CD14-positive monocyte (primary cell): ENCODE measurements at places on chromosomes 7 and 10.
A peak's percentile ranks its signal among the peaks of the same experiment; 100 is the strongest.

GRCh38 chr7:68015122-68015977 lies 1018.7 kb downstream of the TYW1 start:
- DNase-seq: no peak

DNA sequence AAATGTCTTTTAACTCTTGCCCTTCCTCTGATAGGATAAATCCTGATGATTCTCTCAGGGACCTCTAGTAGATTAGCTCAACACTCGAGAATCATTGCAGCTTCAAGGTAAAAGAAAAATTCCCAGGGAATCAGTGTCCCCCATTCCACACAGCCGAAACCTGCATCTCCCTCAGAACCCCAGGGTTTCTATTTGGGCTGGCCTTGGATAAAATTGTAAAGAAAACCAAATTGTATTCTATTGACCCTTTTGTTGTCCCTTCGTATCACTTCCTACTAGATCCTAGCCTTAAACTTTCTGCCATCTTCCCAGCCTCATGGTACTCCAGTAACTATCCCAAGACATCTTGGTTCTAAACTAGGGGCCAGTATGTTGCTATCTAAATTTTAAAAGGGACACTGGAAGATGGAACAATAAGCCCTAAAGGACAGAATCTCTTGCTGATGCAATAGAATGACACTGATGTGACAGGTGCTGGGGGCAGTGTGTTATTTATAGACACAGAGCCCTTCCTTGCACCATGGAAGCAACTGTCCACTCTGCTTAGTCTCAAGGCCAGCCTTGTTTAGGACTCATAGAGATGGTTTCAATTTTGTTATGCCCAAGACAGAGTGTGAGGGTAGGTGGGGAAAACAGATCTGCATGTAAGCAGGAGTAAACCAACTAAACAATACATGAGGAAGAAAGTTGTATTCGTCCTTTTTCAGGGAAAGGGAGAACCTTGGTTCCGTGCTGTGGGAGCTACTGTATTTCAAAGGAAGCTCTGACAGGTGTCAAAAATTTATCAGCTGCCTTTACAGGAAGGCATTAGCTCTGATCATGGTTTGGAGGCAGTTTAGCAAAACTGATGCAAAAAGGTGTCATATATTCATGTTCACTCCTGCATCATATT lies 7.6 kb downstream of the ASB15 start:
- no peak for DNase-seq

DNA sequence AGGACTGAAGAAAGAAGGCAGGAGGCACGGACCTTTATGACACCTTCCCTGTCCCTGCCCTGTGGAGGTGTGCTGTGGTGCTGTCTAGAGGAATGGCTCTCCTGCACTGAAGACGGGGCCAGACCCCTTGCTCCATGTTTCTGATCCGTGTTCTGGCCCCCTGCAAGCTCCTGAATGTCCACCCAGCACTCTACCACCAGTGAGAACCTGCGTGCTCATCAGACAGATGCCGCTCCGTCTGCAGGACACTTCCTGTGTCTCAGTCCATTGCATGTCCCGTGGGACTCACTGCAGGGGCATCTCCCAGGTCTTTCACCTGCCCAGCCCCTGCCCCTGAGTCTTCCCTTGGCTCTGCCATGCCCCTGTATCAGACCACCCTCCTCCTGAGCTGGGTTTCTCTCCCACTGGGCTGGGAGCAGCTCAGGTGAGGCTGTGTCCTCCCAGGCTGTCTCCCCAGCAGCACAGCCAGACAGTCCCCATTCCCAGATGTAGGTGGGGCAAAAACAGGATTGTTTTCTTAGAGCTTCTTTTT lies 278.3 kb upstream of the ZNF32 start:
- DNase-seq: no peak

DNA sequence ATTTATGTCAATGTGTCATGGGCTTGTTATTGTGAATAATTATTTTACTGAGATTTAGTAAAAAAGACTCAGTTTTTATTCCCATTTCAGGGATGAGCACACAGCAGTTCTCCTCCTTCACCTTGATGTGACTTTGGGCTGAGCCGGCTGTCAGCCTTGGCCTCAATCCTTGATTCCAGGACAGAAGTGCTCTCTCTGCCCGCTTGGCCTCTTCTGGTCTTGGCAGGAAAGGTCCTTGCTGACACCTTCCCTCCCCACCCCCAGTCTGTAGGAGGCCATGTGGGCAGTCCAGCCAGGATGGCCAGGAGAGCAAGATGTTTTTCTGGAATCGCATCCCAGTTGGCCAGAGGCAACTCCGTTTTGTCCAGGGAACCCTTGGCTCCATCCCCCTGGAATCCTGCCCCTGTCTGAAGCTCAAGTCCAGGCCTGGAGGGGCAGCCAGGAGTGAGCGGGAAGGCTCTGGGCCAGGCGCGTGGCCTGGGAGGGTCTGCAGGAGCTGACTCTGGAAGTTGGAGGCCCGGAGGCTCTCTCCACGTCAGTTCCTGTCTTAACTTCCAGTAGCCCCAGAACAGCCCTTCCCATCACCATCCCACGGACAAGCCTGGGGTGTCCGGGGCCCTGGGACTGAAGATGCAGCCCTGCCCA lies 100.9 kb downstream of the PDGFA start:
- DNase-seq: no peak

GRCh38 chr10:15740261-15740660 lies 20.5 kb upstream of the ITGA8 start:
- no peak for DNase-seq

GRCh38 chr7:156058248-156058647 lies 246.0 kb upstream of the SHH start:
- no peak for DNase-seq

- DNase-seq: no peak
Measured at GRCh38 chr7:132930881-132931280, 151.0 kb downstream of the CHCHD3 start.

- DNase-seq: no peak
Measured at GRCh38 chr10:92737484-92737883, 47.7 kb downstream of the HHEX start.

DNA sequence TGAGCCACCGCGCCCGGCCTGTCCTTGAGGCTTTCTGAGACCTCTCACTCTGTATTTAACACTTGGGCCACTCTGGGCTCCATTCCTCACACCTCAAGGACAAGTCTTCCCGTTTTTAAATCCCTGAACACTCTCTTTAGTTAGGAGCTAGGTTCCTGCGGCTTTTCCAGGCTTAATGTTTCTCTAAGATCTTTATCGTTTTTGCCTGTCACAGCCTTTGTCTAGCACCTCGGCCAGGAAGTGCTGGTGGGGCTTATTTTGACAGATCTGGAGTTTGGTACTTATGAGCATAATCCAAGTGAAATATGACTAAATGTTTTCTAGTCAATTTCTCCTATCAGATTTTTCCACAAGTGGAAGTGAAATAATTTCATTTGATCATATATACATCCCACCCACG lies 186.6 kb downstream of the DPY19L1 start:
- no peak for DNase-seq

DNA sequence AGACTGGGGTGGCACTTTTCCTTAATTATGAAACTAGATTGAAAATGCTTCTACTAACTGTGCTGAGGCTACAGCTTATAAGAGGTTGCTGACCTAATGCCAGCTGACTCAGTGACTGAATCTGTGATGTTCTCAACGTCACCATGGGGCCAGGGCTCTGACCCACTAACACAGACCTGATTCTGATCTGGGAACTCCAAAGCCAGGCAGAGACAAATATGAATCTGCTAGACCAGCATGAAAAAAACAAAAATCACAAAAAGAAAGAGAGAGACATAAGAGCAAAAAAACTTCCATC lies 16.1 kb downstream of the USP6NL start:
- DNase-seq: no peak

DNA sequence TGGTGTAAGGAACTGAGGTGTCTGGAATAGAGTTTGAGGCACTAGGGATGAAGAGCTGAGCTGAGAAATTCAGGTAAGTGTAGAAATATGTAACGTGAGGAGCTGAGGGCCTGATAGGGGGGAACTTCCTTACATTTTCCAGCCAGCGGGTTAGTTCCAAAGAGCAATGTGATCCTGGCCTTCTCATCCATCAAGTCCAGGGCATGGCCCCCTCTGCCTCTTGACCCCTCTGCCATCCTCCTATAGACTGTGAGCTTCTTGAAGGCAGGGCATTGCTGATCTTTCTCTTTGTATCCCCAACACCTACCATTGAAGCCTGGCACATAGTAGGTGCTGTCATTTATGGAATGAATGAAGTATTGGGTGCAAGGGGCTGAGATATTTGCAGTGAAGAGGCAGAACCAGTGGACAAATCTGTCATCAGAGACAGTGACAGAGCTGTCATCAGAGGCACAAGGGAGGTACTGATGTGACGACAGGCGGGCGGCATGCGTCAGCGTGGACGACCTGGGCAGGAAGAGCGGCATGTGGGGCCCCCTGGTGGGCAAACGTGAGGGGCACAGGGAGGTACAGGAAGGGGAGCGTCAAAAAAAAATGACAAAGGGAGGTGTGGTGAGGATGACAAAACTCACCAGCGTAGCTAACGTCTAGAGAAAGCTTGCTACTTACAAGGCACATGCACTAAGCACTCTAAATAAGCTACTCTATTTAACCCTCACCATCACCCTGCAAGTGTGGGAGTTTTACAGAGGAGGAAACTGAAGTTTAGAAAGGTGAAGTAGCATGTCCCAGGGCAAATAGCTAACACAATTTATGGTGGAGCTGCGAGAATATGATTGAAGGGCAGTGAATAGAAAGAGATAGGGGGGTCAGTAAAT lies 5.2 kb upstream of the CAMK2G start:
- peak; percentile 97 for DNase-seq

- no peak for DNase-seq
Measured at GRCh38 chr7:72321081-72321480, 91.1 kb downstream of the CALN1 start.

DNA sequence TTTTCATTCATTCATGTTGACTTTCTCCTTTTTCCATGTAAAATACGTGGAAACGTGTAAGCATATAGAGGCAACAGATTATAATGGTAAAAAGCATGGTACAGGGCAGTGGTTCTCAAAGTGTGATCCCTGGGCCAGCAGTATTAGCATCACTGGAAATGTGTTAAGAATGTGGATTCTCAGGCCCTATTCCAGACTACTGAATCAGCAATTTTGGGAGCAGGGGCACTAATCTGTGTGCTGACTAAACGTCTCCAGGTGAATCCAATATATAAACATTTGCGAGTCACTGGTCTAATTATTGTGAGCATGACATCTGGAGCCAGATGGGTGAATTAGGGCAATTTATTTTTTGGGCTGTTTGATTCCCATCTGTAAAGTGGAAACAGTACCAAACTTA lies 5.1 kb upstream of the GPR158 start:
- DNase-seq: no peak

DNA sequence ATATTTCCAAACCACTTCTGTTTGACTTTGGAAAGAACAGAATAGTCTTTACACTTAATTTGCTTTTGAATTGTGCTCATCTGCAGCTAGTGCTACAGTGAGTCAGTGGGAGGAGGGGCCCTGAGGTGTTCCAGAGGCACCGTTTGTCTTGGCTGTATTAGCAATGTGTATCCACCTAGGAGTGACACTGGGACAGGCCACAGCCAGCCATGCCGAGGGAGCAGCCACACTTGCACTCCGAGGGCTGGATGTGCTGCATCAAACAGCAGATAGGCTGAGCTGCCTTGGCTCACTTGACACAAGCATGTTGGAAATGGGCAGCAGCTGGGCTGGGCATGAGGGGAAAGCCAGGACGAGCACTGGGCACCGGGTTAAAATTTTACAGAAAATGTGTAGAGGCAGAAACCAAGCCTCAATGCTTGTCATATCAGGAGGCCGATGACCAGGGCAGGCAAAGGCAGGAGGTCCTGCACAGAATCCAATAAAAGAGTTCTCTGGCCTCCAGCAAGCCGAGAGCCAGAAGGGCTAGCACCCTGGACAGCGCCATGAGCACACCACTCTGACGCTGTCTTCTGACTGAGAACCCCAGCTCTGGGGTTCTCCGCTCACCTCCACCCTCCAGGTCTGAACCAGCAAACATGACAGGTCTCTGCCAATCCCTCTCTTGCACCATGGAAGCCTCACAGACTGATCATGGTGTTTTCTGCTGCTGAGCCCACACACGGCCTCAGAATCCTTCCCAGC lies 163.3 kb downstream of the GRID1 start:
- no peak for DNase-seq

DNA sequence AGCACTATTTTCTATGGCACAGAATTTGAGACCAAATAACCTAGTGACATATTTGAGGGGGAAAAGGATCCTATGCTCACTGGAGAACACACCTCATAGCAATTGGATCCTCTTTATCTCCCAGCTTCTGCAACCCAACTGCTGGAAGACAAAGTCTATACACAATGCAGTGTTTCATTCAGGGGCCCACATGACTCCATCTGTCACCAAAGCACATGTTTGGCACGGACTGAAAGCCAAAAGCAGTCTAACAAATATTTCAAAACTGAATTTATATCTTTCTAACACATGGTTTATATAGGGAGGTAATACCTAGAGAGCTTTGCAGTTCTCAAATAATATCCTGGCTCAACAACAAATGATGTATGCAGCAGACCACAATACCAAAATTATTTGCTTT lies 39.2 kb downstream of the ADAM12 start:
- no peak for DNase-seq
